ENCODE measurements at places on chromosomes 6 and 20.
A peak's percentile ranks its signal among the peaks of the same experiment; 100 is the strongest.

DNA sequence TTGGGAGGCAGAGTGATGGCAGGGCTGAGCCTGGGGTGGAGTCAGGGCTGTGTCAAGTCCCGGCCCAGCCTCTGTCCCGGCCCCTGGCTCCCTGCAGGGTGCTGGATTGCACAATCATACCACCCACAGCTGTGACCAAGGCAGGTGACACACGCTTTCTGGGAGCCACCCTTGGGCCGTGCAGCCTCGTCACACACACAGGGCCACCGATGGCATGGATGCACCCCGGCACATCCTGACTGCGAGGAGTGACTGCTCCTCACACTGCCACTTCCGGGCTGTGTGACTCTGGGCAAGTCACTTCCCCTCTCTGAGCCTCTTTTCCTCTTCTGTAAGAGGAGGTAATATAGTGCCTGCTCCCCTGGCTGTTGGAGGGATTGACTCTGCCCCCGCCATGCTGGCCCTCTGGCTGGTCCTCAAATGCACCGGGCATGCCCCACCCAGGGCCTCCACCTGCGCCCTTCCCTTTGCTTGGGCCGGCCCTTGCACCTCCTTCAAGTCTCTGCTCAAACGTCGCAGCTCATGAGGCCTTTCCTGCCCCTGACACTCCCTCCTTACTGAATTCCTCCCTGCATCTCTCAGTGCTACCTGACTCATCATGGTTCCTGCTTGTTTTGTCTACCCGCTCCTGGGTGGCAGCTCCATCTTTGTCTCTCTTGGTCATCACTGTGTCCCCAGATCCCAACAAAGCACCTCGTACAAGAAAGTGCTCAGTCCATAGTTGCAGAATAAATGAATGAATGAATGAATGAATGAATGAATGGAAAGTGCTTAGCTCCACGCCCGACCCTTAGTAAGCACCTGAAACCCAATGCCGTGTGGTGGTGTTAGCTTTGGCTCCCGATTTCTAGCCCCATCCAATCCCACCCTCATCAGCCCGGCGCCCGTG, 93.5 kb downstream of the CEBPB start:
- peak; percentile 62 for DNase-seq

- no peak for DNase-seq
These were observed 898 bp downstream of the LAMA4 start for GRCh38 chr6:112253498-112253840.

DNA sequence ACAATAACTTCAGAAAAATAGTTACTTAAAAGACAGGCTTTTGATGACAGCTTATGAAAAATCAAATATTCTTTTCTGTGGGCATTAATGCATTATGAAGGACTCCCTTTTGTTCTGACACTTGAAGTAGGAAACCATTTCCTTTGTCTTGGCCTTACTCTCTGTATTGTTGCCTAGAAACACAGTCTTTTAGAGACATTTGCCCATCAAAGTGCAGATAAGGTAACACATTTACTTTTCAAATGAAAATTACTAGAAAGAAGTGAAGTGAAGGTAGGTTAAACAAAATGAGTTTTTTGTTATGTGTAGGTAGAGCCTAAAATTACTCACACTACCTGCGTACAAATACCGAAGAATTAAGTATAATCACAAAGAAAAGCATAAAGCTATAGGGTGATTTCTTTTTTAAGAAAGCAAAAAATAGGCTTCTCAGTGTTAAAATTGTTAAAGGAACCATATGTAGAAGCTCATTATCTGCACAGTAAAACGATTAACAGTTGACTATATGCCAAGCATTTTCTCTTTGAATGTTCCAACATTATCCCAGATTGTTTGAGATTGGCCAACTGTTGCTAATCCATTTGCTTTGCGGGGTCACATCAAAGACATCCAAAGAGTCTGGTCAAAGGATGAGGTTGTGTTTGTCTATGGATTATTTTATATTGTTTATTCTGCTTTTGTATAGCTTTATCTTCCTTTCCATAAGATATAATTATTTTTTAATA, 542.0 kb upstream of the RNF217 start:
- DNase-seq: no peak

GRCh38 chr6:41315943-41316620, 19.3 kb upstream of the NCR2 start:
- no peak for DNase-seq

DNA sequence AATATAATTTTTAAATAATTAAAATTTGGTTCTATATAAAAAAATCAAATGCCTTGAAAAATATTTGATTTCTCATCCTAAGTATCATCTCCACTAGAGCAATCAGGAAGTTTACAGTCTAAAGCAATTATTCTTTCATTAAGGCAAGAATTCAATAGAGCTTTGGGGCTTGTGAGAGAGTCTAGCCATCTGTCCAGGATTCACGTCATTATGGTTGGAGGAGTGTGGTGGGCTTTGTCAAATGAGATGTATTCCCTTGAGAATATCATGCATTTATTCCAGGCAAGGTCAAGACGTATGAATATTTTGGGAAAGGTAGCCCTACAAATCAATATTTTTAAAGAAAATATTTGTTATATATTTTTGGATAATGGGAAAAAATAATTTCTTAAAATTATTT, 132.4 kb downstream of the ELOVL4 start:
- no peak for DNase-seq

DNA sequence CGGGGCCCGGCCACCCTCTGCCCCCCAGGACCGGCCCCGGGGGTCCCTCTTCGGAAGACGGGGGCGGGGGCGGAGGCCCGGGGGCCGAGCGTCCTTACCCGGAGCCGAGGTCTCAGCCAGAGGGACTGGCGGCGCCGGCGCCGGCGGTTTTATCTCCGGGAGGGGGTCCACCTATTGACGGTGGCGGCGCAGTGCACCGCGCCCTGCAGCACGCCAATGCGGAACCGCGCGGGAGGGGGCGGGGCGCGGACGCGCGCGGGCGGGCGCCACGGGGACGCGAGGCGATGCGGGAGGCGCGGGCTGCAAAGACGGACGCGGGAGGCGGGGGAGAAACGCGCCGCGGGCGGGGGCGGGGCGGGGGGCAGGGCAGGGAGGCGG, at the start of gene EEF1A2:
EEF1A2 (minus strand) TSS at position 124 of the 378 bp plus-strand sequence. CDS start 1,320 bp downstream, outside the sequence.
- no peak for DNase-seq

DNA sequence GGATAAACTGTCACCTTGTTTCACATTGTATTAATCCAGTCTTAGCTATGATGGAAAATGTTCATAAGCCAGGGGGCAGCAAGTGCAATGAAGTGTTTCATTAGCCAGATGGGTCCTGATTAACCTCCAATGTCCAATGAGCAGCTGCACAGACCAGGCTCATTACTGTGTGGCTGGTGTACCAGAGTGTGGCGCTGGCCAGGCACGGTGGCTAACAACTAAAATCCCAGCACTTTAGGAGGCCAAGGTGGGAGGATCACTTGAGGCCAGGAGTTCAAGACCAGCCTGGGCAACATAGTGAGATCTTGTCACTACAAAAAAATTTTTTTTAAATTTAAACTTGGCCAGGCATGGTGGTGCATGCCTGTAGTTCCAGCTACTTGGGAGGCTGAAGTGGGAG, 201.7 kb upstream of the FOXQ1 start:
- DNase-seq: no peak

- peak; percentile 27 for DNase-seq
These were observed 887 bp downstream of the TSPYL1 start for GRCh38 chr6:116278854-116279231.

All from stimulated activated CD4-positive, alpha-beta T cell treated with anti-CD3 and anti-CD28 coated beads, Interleukin-1b, Interleukin-23, amount 100 ng/mL, for 48 hours (primary cell).